ENCODE measurements at places on chromosomes 5 and 9.

- no peak for DNase-seq
These were observed 2.5 kb upstream of the RANBP3L start for GRCh38 chr5:36304095-36304805.

DNA sequence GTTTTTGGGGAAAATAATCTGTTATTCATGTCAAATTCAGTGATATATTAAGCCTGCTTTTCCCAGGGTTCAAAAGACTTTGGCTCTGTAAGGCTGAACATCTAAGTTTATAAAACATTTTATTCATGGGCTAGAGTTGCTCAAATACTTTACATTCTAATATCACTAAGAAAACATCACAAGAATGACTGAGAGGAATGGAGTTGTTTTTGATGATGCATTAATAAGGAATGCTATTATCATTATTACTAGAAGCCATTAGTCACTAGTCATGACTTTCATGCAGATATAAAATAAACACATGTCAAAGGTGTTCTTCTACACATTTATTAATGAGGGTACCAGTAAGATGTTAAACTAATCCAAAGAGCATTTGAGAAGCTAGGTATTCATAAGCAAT is 185.5 kb upstream of the KCNN2 start:
- DNase-seq, result no peak

DNA sequence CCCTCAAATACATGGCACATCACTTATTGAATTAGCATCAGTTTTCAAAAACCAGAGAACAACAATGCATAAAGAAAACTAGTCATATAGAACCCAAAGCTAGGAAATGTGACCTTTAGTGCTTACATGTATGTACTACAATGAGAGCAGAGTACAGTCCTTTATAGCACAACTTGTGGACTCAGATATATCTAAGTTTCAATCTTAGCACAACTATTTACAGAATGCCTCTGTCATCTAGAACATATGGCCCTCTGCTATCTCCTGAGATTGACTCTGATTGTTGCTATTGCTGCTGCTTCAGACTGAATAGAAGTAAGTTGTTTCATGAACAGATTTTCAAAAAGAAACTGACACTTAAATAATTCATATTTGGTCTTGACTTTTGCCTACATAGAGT is 1536.2 kb downstream of the EFNA5 start:
- DNase-seq, result no peak

DNA sequence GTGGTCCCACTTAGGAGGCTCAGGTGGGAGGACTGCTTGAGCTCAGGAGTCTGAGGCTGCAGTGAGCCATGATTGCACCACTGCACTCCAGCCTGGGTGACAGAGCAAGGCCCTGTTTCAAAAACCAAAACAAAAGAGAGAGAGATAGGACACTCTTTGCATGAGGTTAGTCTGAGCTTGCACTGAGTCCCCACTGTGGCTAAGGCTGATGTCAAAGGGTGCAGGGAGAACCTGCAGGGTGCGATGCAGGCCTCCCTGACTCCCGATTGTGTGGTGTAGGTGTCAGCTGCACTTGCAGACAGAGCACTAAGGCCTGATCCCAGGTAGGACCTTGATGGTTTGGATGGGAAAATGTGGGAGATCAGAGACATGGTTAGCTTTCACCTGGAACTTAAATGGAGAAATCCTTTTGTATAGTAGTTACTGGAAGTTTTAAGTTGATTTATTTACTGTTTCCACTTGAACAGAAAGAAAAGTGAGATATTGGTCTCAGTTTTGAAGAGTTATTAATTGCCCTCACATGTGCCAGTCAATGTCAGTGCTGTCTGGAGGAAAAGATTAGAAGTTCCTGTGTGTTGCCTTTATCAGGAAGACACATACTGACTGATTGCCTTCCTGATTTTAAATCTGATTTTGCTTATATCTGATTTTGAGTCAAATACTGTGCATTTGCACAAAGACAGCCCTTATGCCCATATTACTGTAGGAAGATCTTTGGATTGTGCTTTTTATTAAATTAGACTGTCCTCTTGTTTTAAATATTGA is 260.0 kb downstream of the MAST4 start:
- DNase-seq, result no peak

DNA sequence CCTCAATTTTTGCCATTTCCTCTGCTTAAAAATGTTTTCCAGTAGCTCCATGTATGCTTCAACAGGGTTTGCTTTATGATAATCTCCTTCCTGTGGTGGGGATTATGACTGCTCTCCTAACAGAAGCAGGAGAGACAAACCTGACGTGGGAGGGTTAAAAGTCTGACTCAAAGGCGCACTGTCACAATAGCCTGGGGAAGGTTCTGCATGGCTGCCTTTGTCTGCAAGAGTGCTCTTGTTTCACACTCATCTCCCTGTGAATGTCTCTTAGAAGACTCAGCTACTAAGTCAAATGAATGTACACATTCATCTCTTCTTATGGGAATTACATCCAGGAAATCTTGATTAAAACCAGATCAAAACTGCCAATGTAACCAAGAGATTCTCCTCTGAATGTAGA is 90.9 kb upstream of the MTAP start:
- DNase-seq, result no peak

DNA sequence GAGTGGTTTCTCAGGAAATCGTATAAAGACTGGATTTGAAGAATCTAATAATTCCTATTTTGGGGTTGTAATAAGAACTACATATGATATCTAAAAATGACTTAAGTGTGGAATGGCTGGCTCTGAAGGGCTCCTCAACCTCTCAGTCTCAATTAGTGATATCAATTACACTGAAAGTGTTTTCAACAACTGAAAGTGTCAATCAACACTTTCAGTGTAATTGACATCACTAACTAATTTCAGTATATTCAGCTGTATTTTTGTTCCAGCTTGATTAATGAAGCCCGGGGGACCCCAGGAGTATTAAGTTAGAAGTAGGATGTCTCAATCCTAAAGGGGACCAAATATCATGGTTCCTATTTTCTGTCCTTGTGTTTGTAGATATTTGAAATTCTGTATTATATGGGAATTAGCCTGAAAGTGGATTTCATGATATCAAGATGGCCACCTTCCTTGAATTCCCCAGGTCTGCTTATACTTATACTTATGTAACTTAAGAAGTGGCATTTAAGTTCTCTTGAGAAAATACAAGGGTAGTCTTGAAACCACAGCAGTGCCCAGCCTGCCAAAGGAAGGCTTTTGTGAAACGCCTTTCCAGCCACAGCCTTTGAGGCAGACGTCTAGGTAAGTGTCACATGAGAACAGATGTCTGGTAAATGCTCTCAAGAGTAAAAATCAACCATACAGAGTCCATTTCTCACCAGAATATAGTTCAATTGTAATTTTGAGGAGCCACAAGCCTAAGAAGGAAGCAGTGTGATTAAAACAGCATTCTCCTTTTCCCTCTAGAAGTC is 4.6 kb downstream of the BASP1 start:
- no peak for DNase-seq

DNA sequence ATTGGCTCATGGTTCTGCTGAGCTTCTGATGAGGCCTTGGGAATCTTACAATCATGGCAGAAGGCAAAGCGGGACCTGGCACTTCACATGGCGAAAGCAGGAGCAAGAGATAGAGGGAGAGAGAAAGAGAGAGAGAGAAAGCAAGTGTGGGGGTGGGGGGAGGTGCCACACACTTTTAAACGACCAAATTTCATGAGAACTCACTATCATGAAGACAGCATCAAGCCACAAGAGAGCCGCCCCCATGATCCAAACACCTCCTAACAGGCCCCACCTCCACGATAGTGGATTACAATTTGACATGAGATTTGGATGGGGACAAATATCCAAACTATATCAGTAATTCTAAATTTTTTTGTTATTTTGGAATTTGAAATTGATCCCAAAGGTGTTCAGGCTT is 553.9 kb downstream of the PRR16 start:
- DNase-seq, result no peak

DNA sequence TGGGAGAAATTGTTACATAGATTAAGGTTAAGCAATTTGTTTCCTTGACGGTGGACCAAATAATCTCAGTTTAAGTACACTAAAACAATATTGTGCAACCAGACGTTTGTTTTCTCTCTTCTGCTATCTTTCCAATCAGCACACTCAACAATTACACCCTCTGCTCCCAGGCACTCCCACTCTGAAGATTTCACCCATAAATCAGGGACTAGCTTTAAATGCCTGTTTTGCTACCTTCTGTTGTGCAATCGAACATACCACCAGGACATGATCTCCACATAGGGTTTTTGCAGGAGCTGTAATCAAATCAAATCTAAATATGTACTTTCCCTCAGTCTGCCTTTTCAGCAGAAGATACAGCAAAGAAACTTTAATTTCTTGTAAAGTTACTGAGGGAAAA is 405.8 kb upstream of the TLE4 start:
- no peak for DNase-seq

- DNase-seq, result peak; percentile 33
These were observed 50.2 kb upstream of the RNF38 start for GRCh38 chr9:36450110-36450732.

DNA sequence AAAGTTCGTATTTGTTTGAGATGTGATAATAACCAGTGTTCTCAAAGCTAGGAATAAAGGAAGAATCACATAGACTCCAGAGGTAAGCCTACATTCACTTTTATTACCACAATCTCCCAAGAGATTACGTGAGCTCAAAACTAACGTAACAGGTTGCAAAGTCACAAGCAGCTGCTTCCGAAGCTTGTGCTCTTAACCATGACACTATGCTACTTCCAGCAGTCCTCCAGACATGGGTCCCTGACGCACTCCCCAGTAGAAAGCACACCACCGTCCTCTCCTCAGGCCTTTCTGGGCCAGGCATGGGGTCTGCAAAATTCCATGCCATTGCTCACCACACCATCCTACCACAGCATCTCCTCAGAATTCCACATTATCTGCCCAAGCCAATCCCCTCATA is 84.6 kb downstream of the PAX5 start:
- no peak for DNase-seq

DNA sequence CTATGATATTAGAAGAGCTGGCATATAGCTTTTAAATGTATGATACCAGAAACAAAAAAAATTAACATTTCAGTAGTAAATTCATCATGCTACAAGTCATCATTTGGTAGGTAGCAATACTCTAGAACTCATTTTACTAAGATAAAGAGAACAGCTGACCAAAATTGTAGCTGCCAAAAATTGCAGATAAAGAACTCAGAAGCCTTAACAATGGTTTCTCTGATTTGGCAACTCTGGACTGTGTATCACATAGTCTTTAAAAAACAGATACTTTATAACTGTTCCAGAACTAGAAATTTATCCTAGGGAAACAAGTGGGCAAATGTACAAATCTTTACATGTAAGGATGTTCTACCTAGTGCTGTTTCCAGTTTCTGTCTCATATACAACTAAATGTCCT is 33.9 kb downstream of the ZFR start:
- DNase-seq, result no peak

DNA sequence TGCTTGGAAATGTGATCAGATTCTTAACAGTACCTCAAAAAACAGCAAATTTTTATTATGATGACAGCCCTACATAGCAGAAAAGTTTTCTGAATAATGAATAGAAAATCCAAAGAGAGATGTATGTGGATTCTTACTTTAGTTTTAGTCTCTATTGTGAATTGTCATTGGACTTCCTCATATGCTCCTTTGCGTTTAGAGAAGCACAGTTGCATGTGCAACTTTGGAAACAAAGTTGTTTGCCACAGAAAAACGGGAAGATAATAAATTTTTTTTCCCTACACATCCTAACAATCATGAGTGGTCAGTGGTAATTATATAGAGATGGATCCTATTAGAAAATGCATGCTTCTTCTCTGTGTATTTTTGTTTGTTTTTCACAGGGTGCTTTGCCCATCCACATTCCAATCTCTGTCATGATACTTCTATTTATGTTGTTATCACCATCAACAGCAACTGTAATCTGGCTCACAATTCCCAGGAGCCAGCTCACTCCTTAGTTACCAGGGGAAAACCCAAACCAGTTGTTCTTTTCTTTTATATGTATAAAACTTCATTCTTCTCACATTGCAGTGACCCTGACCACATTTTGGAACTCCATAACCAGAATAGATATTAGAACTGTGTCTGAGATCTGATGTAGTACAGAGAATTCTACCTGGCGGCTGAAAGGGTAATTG is 118.7 kb downstream of the NDUFS4 start:
- DNase-seq, result peak; percentile 26

DNA sequence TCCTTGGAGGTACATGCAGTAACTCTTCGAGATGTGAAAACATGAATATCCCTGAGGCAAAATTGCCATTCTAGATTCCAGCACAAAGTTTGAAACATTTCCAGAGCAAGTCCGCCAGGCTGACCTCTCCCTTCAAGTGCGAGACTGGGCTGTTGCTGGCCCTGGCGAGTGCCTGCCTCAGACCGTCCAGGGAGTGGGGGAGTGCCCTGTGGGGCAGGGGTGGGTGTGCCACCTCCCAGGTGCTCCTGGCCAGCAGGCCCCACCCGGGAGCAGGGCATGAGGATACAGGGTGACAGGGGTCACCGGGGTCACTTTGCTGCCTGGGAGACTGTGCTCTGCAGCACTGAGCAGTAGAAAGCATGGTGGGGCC is 199.9 kb downstream of the AOPEP start:
- no peak for DNase-seq

DNA sequence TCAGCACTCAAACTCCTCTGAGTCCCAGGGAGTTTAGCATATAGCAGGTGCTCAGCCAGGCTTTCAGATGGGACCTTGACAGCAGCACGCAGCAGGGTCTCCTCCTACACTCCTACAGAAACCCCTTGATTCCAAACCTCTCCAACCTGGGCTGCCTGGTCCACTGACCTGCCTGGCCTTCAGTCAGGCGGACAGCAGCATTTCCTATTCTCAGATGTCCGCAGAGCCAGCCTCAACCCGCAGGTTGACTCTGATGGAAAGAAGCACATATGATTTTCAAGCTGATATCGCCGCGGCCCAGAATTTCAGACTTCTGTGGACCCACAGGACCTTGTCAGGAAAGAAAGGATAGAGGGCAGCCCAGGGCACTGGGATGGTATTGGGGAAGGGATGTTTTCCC is 5.3 kb upstream of the SLC25A48 start:
- DNase-seq, result no peak

GRCh38 chr9:16319646-16320045 is 550.8 kb downstream of the BNC2 start:
- DNase-seq, result no peak

GRCh38 chr5:44332285-44332971 is 56.8 kb downstream of the FGF10 start:
- DNase-seq, result peak; percentile 8

GRCh38 chr5:54470128-54470527 is 14.6 kb downstream of the HSPB3 start:
- no peak for DNase-seq

- DNase-seq, result no peak
These were observed 137.3 kb downstream of the PHF2 start for GRCh38 chr9:93713716-93714115.

GRCh38 chr5:151195622-151196021 is 28.3 kb downstream of the CCDC69 start:
- DNase-seq, result no peak
